Activated naive CD8-positive, alpha-beta T cell treated with anti-CD3 and anti-CD28 coated beads for 36 hours (primary cell): ENCODE measurements at places on chromosomes 3 and 15. TPM values are rescaled to one million over a fixed set of nuclear protein-coding genes. Genes with fewer than 3 reads are reported as not detected.

- H3K27me3 ChIP-seq = no peaks in the 10 kb centered on the region
- no peaks in the 10 kb centered on the region for H3K4me1 ChIP-seq
- DNase-seq = no peak
- H3K4me3 ChIP-seq = no peak overlapping the region
- no peak overlapping the region for H3K27ac ChIP-seq
Measured at GRCh38 chr3:58288011-58288728, 17.9 kb upstream of the RPP14 start.

The PLSCR2 gene
- not detected for total RNA-seq

The SLC28A1 gene
- total RNA-seq = not detected

DNA sequence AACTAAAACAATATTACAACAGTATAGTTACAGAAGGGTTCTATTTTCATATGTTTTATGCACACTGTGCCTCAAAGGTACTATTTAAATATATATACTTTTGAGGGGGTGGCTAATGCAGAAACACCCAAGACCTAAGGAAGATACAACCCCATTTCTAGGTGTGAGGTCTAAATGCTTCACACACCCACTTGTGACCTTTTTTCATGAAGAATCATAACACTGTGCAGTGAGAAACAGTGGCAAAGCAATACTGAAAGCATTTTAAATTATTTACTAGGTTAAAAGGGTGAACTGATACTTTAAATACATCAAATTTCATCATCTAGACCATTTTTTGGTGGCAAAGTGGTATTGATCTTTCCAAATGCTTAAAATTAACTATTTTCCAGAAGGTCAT is 67.4 kb downstream of the SATB1 start:
- no peaks in the 10 kb centered on the region for H3K27me3 ChIP-seq
- H3K36me3 ChIP-seq = peaks cover 36% of the 10 kb centered on the region
- H3K27ac ChIP-seq = peak overlapping the region; percentile 72
- H3K4me3 ChIP-seq = no peak overlapping the region
- H3K4me1 ChIP-seq = peaks cover 51% of the 10 kb centered on the region
- DNase-seq = no peak

The LIPH gene
- not detected for total RNA-seq

GRCh38 chr3:53023072-53023823 is 22.6 kb downstream of the SFMBT1 start:
- no peak overlapping the region for H3K4me3 ChIP-seq
- no peak overlapping the region for H3K27ac ChIP-seq
- no peaks in the 10 kb centered on the region for H3K27me3 ChIP-seq
- H3K36me3 ChIP-seq = peaks cover 11% of the 10 kb centered on the region

The CATSPER2 gene
- total RNA-seq = 0.91 TPM

GRCh38 chr15:80699981-80700380 is 4.9 kb downstream of the ABHD17C start:
- peaks cover 5% of the 10 kb centered on the region for H3K27me3 ChIP-seq
- peaks cover 8% of the 10 kb centered on the region for H3K36me3 ChIP-seq
- no peak overlapping the region for H3K27ac ChIP-seq
- DNase-seq = no peak

DNA sequence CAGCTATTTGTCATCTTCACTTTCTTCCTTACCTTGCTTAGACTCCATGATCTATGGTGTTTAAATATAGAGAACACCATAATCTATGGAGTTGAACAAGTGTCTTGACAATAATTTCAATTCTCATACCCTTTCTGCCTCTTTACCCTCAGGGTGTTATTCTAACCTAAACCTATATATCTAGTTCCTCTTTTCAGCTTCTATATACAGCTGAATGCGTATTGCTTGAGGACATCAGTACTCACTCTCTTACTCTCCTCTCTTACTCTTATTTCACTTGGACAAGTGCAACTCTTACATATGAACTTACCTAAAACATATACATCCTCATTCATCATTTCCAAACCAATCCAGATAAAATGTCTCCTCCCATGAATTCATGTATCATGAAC is 187.1 kb downstream of the RAP2B start:
- H3K4me1 ChIP-seq = peaks cover 2% of the 10 kb centered on the region
- H3K36me3 ChIP-seq = peaks cover 1% of the 10 kb centered on the region
- no peaks in the 10 kb centered on the region for H3K27me3 ChIP-seq

- peaks cover 7% of the 10 kb centered on the region for H3K4me1 ChIP-seq
- H3K4me3 ChIP-seq = no peak overlapping the region
- DNase-seq = no peak
- no peaks in the 10 kb centered on the region for H3K27me3 ChIP-seq
- H3K36me3 ChIP-seq = no peaks in the 10 kb centered on the region
- H3K27ac ChIP-seq = no peak overlapping the region
Measured at GRCh38 chr3:14852058-14852594, 33.4 kb downstream of the FGD5 start.

The TBCCD1 gene
- 15.4 TPM for total RNA-seq

GRCh38 chr3:95148107-95148506 is 1085.2 kb downstream of the NSUN3 start:
- no peak for DNase-seq
- H3K4me3 ChIP-seq = no peak overlapping the region
- no peak overlapping the region for H3K27ac ChIP-seq
- H3K27me3 ChIP-seq = no peaks in the 10 kb centered on the region
- H3K36me3 ChIP-seq = no peaks in the 10 kb centered on the region

GRCh38 chr15:81184188-81184587 is 12.5 kb upstream of the IL16 start:
- no peak overlapping the region for H3K4me3 ChIP-seq
- H3K4me1 ChIP-seq = peaks cover 2% of the 10 kb centered on the region
- peaks cover 33% of the 10 kb centered on the region for H3K27me3 ChIP-seq
- no peak overlapping the region for H3K27ac ChIP-seq
- DNase-seq = no peak

GRCh38 chr3:53936347-53936746 is 44.7 kb upstream of the SELENOK start:
- no peak overlapping the region for H3K4me3 ChIP-seq
- DNase-seq = no peak
- no peaks in the 10 kb centered on the region for H3K36me3 ChIP-seq
- H3K27me3 ChIP-seq = peaks cover 54% of the 10 kb centered on the region
- H3K27ac ChIP-seq = no peak overlapping the region
- no peaks in the 10 kb centered on the region for H3K4me1 ChIP-seq

GRCh38 chr15:93063262-93063671 is 25.7 kb downstream of the RGMA start:
- no peak overlapping the region for H3K4me3 ChIP-seq
- DNase-seq = no peak
- H3K27me3 ChIP-seq = peaks cover 10% of the 10 kb centered on the region
- H3K27ac ChIP-seq = no peak overlapping the region

DNA sequence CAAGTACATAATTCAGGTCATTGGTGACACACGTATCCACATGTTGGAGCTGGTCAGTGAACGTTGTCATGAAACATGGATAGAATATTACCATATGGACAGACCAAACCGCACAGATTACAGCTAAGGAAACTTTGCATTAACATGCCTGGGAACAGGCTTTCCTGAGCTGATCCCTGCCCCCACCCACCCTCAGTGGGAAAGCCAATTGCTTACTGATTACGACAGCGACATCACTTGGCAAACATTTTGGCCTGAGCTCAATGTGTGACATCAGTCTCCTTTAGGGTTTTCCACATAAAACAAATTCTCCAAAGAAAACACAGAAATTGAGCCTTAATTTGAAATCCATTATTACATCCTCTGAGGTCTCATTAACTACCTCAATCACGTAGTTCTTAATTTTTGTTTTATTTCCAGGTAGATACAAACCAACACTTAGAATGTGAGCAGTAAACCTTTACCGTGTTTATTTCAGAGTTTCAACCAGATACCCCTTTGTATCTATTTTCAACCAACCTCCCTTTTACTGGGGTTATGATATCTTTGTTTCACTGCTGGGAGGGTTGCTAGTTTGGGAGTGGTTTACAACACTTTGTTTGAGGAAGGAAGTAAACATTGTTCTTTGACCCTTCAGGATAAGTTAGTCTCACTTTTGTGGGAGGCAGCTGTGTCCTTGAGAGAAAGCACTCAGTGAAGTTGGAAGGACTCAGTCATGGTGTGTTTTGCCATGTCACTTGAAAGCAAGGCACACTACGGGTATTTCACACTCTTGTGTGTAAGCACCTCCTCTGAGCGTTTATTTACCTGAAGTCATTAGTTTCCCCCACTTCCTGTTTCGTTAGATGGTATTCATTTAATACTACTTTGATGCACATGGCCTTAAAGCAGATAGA is 103.1 kb downstream of the CMSS1 start:
- H3K27me3 ChIP-seq = no peaks in the 10 kb centered on the region
- no peak overlapping the region for H3K4me3 ChIP-seq
- H3K4me1 ChIP-seq = peaks cover 15% of the 10 kb centered on the region
- no peak for DNase-seq

GRCh38 chr3:122217901-122218300 is 34.4 kb downstream of the CASR start:
- peaks cover 27% of the 10 kb centered on the region for H3K27me3 ChIP-seq
- H3K27ac ChIP-seq = no peak overlapping the region
- no peaks in the 10 kb centered on the region for H3K4me1 ChIP-seq

DNA sequence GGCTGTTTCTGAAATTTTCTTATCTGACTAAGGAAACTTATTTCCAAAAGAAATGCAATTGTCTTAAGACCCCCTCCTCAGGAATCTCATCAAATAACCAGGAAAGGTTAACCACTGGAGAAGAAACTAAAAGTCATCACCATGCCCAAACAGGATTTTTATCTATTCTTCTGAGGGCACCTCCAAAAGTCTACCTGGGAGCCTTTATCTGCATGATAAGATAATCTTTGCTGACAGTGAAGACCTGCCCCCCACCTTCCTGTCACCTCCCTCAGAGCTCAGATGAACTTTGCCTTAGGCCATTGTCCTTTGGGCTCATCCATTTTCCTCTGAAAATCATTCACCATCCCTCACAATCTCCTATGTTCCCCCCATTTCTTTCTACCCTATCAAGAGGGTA is 137.3 kb upstream of the SMAD3 start:
- H3K36me3 ChIP-seq = no peaks in the 10 kb centered on the region
- H3K4me1 ChIP-seq = peaks cover 5% of the 10 kb centered on the region
- H3K27ac ChIP-seq = no peak overlapping the region
- no peak overlapping the region for H3K4me3 ChIP-seq

DNA sequence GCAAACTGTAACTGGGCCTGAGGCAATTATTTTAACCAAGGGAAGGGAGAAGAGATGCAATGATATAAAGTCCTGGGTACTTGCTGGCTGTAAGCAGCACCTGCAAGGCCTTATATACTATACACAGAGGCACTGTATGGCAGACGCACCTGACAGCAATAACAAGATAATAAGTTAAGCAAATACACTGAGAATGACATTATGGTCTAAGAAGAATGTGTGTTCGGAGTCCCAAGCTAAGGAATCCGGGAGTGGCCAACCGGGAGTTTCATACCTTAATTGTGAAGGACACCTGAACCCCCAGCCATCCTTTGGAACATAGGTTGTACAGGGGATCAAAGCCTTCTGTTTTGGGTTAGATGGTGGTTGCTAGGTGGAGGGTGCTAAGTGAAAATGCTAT is 13.7 kb downstream of the FAM240A start:
- no peaks in the 10 kb centered on the region for H3K27me3 ChIP-seq
- peaks cover 12% of the 10 kb centered on the region for H3K4me1 ChIP-seq
- DNase-seq = no peak
- H3K27ac ChIP-seq = no peak overlapping the region

DNA sequence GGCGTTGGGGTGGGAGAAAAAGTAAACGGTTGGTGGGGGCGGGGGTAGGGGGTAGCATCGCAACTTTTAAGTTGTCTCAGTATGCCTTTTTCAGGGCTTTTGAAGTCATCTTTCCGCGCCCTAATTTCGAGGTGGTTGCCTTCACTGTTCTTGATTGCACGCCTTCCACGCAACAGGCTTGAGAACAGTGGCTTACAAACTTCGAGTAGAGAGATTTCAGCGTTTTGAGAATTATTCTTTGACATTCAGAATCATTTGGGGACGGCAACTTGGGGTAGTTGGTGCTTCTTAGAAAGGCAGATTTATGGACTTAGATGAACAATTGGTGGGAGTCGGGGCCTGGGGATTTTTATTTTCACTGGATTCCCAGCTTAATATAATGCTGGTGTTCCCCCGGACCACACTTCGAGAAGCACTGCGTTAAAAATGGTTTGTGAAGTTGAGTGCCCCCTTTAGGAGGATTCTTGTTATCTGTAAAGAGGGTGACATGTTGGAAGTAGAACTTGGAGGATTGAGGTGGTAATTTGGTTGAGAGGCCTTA is 880 bp downstream of the PPP4R2 start:
- peaks cover 40% of the 10 kb centered on the region for H3K4me1 ChIP-seq
- no peaks in the 10 kb centered on the region for H3K27me3 ChIP-seq

DNA sequence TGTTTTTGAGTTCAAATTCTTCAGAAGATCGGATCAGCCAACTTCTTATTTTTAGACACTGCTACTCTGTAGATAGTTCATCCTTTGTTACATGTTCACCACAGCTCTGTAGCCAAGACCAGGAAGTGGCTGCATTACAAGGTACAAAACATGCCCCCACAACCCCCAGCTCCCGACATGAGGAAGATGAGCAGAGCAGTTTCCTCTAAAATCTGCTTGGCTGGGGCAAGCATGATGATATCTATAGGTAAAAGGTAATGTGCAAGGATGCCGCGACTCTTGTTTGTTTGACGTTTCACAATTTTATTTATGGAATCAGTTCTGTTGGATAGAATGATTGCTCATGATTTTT is 126.5 kb upstream of the GRM7 start:
- no peaks in the 10 kb centered on the region for H3K36me3 ChIP-seq
- no peak overlapping the region for H3K4me3 ChIP-seq
- H3K4me1 ChIP-seq = no peaks in the 10 kb centered on the region
- no peak for DNase-seq
- no peaks in the 10 kb centered on the region for H3K27me3 ChIP-seq

GRCh38 chr3:145936971-145937370 is 224.0 kb downstream of the PLOD2 start:
- no peak overlapping the region for H3K27ac ChIP-seq
- H3K4me3 ChIP-seq = no peak overlapping the region
